ENCODE measurements at places on chromosomes 3 and 15.

- DNase-seq = no peak
Observed at GRCh38 chr3:17738921-17739320, 3.5 kb downstream of the TBC1D5 start.

GRCh38 chr3:63521657-63522056 is 130.8 kb upstream of the SNTN start:
- no peak for DNase-seq

GRCh38 chr3:69300296-69300695 is 85.6 kb downstream of the FRMD4B start:
- no peak for DNase-seq

DNA sequence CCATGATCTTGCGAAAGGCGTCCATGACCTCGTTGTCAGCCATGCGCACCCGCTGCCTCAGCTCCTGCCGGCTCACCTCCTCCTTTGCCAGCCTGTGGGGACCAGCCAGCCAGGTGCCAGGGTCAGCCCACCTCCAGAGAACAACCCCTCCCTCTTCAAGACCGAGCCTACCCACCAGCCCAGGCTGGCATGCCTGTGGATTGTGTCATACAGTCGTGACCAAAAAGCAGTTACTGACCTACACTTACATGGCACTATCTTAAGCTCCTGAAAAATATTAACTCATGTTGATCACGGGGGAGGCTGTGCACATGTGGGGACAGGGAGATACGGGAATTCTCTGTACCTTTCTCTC is 10.7 kb upstream of the CAMK1 start:
- DNase-seq = no peak

- no peak for DNase-seq
Observed at GRCh38 chr3:184184546-184185230, 1.3 kb upstream of the ABCF3 start.

DNA sequence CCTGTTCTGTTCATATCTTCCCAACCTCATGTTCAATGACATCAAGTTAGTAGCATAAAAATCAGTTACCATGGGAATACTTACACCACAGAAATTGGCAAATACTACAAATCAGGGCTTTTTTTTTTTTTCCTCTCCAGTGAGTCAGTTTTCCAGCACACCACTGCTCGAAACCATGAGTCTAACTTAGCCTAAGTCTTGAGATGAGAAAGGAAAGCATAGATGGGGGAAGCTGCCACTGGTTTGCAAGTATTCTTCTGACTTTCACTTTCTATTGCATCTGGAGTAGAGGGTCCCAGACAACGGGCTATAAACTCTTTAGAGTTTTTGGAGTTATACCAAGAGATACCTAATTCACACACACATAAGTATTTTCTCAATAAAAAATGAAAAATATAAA is 416.1 kb upstream of the LMCD1 start:
- no peak for DNase-seq

GRCh38 chr3:175057401-175057800 is 198.3 kb downstream of the NAALADL2 start:
- DNase-seq = no peak

DNA sequence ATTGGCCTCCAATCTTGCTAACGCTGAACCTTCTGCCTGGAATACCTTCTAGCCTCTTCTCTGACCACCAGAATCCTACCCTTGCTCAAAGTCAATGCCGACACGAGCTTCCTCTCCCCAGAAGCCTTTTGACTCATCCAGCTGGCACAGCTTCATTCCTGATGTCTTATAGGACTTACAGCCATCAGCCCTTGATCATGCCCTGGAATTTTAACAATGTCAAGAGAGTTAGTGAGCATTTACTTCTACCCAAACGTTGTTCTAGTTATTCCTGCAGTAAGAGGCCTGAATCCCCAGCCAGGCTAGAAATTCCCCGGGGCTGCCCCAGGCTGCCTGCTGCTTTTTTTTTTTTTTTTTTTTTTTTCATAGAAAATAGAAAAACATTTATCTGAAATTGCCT is 3.9 kb downstream of the CYP1A2 start:
- no peak for DNase-seq

GRCh38 chr3:59882746-59883145 is 832.9 kb upstream of the CFAP20DC start:
- DNase-seq = no peak
